ENCODE measurements at places on chromosomes 4 and X.

DNA sequence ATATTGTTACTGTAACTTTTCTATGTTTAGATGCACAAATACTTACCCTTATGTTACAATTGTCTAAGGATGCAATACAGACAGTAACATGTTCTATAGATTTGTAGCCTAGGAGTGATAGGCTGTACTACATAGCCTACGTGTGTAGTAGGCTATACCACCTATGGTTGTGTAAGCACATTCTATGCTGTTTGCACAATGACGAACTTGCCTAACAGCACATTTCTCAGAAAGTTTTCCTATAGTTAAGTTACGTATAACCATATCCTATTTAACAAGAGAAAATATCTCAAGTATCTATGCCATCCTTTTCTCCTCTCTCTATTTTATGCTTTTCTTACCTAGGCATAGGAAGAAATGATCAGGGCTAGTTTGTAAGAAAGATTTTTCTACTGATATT is 710.8 kb upstream of the HTR2C start:
- DNase-seq: no peak

GRCh38 chr4:134078230-134078914 is 123.2 kb downstream of the PABPC4L start:
- DNase-seq: no peak

DNA sequence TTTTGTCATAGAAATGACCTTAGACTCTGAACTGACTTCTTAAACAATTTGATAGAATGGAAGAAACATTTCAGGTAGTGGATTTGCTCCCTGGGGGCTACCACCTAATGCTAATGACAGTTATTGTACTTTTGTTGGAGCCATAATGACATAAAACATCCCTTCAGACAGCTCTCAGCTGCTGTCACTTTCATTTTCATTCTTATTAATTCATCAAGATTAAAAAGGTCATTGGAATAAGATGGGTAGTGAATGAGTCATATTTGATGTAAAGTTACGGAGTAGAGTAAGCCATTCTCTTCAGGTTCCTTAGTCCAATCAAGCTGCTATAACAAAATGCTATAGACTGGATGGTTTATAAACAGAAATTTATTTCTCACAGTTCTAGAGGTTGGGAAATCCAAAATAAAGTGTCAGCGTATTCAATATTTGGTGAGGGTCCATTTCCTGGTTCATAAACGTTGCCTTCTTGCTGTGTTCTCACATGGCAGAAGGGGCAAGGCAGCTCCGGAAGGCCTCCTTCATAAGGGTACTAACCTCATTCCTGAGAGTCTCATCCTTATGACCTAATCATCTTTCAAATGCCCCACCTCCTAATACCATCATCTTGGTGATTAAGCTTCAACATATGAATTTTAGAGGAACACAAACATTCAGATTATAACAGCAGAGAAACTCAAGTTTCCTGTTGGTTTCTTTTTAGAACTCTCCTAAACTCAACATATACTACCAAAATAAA is 268.5 kb downstream of the ARAP2 start:
- DNase-seq: no peak

GRCh38 chrX:9396930-9397329 is 67.9 kb upstream of the TBL1X start:
- DNase-seq: no peak

DNA sequence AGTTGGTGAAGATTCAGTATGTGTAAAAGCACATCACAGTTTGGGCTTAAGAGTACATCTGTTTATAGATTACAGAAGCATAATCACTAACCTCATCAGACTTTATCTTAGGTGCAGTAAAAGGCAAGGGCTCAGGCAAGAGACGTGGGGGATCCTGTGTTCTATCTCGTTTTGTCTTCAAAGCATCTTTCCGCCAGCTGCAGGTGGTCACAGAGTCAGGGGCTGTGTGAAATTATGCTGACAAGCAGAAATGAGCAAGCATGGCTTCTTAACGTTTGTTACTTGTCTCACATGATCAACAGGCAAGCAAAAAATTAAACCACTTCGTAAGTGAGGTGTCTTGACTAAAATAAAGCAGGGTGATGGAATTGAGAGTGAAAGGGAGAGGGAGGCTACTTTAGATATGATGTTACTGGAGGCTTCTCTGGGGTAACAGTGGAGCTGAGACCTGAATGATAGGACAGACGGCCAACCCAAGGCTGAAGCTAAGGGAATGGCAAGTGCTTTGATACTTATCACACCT is 1.4 kb upstream of the TEC start:
- no peak for DNase-seq

DNA sequence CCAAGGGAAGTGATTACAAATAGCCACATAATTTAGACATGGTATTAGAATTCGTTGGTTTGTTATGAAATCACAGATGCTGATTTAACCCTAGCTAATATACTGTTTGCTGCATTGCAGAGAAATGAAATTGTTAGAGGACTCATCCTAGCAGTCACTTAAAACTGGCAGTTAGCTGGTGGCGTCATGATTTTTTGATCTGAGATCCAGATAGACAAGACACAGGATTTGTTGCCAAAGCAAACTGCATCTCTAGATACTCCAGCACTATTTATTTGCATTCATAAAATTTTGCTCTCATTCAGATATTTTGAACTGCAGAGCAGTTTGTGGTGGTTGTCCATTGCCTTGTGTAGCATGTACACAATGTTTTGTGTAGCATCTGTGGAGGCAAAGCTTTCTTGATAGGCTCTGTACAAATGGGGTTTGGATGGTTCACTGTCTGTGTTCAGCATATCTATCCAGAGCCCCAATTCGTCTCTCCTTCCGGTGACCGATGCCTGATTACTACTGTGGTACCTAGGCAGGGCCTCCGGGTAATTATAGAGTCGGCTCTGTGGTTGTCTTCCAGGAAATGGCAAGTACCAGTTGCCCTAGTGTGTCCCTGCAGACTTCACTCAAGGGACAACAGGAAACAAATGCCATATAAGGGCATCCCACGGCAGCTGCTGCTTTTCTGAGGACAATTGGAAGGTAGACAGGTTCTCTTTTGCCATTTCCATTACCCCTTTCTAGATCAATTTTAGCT is 30.1 kb upstream of the SPARCL1 start:
- peak; percentile 5 for DNase-seq

DNA sequence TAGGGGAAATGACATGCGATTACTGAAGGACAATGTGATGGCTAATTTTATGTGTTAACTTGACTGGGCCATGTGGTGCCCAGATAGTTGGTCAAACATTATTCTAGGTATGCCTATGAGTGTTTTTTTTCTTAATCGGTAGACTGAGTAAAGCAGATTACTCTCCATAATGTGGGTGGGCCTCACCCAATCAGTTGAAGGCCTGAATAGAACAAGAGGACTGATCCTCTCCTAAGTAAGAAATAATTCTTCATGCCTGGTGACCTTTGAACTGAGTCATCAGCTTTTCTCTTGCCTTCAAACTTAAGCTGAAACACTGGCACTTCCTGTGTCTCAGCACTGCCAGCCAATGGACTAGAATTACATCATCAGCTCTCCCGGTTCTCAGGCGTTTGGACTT is 164.0 kb upstream of the FGF13 start:
- no peak for DNase-seq
